ENCODE measurements at places on chromosomes 12 and 14.
A peak's percentile ranks its signal among the peaks of the same experiment; 100 is the strongest.

- DNase-seq: no peak
These were observed 19.7 kb upstream of the CD9 start for GRCh38 chr12:6180268-6181051.

GRCh38 chr14:54332490-54332889 lies 64.3 kb upstream of the CDKN3 start:
- no peak for DNase-seq

DNA sequence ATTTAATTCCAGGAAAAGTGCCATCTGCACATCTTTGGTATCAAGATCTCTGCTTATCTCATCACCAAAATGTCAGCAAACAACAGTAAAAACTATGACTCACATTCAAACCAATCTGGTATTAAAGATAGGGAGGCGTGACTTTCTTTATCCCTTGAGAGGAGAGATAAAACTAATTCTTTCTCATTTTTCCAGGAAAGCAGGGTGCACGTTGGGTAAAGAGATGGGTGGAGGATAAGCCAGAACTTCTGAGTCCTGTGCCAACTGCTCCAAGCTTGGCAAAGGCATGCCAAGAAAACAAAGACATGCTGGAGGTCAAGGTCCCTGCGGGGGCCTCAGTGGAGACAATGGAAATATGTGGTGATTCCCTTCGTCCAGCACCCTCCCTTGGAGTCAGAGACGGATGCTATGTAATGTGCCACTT lies 225.8 kb upstream of the PLXNC1 start:
- no peak for DNase-seq

DNA sequence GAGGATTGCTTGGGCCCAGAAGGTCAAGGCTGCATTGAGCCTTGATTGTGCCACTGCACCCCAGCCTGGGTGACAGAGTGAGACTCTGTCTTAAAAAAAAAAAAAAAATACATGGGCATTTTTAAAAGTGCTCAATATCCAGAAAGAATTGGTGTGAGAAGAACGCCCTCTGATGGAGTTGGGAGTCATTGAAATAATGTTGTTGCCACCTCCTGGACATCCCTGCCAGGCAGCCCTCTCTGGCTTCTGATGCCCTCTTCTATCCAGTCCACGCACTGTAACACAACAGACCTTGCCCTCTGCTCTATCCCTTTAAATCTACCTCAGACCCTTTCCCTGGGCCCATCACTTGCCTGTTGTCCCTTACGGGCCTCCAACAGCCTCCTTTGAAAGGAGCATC lies 4.9 kb downstream of the PTGDR start:
- DNase-seq: no peak

DNA sequence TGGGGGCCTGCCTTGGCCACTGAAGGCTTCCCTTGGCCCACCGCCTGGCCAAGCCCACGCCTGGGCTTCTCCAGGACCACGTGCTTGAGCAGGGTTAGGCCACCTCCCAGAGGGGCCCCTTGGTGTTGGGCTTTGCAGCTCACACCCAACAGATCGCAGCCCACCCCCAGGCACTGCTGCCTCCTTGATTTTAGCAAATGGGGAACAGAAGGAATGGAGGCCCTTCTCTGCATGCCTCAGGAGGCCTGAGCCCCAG lies 23.3 kb downstream of the RAB35 start:
- no peak for DNase-seq

DNA sequence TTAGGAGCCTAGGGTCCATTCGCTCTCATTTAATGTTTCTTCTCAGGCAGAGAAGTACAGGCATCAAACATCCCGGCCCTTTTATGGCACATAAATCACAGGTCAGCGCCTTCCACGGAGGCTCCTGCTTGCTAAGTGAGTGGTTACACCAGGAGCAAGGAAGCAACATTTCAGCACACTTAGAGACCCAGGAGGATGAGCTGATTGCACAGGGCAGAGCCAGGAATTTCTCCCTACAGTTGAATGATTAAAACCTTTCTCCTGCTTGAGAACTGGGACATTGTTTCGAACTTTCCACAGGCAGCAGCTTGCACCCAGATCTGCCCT lies 233.4 kb downstream of the SPTSSA start:
- no peak for DNase-seq

- no peak for DNase-seq
These were observed 22.9 kb downstream of the HIP1R start for GRCh38 chr12:122858171-122858570.

DNA sequence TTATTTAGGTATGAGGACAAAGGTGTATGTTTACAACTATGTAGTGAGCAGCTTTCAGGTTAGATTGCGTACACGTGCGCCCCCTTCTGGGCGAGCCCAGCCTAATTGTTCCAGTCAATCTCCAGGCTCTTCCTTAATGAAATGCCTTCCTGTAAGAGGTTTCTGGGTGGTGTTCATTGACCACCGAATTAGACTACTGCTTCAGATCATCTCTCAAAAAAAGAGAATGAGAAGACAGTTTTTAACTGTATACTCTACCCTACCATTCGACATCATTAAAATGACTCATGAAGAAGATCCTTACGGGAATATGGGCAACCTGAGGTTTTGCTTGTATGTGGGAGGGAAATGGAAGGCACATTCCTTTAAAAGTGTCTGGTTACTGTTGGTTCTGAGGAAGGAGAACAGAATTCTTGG lies 2.1 kb downstream of the LUM start:
- no peak for DNase-seq

DNA sequence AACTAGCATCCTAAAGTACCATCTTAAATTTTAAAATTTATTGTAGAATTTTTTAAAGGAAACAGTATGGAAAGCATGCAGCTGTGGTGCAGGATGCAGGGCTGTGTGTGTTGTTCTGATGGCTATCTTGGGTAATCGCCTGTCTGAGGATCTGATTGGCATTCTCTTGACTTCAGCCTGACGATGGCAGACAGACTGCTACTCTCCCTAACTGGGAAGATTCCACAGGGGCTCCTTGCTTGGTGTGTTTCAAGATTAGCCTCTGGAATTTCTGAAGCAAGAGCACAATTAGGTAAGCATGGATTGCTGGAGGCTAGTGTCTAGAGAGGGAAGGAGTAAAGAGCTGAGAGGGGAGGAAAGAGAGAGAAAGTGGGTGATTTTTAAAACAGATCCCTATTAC lies 696.8 kb upstream of the LRFN5 start:
- no peak for DNase-seq

GRCh38 chr14:44609201-44609600 lies 102.1 kb upstream of the FSCB start:
- no peak for DNase-seq

GRCh38 chr12:14567351-14568162 lies at the start of gene PLBD1:
TSS of gene PLBD1 (minus strand) at chr12:14567883. CDS start at chr12:14567696, 187 bp downstream.
- DNase-seq: peak; percentile 36

DNA sequence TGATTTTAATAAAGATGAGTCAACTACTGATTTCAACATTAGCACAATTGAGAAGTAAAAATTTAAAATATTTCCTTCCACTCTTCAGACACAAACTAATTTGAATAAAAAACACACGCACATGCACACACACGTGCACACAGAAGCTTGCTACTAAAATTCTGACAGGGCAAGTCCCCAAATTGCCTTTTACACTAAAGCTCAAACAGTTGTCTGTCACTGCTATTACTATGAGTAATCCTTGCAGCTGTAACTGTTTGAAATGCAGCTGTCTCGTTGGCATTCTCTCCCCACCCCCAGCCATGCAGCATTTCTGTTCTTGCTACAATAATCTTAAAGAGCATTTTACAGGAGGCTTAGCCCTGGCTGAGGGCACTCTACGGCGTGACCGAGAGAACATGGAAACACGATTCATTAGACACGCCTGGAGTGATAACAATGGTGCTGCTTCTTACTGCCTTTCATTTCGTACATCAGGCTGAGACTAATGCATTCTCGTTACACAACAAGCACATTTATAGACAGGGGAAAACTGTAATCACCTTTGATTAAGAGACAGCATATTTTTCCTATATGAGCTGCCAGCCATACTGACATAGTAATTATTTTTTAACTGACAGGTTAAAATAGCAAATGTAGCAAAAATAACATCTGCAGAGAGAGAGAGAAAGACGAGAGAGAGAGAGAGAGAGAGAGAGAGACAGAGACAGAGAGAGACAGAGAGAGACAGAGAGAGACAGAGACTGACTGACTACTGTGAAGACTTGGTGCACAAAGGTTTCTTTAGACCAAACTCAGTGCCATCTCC lies 153.8 kb downstream of the MED13L start:
- DNase-seq: peak; percentile 98

DNA sequence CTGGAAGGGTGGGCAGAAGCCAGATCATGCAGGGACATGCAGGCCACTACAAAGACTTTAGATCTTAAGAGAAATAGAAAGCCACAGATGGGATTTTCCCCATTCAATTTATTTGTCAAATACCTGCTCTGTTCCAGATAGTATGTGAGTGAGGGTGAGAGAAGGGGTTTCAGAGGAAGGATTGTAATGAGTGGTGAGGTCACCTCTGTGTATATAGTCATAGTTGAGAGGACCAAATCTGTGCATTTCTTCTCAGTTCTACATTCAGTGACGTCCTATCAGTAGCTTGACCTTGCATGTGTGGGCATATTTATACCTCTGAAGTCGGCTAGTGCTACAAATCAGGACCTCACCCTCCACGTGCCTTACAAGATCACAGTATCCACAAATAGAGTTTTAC lies 31.2 kb upstream of the RBM19 start:
- DNase-seq: no peak

DNA sequence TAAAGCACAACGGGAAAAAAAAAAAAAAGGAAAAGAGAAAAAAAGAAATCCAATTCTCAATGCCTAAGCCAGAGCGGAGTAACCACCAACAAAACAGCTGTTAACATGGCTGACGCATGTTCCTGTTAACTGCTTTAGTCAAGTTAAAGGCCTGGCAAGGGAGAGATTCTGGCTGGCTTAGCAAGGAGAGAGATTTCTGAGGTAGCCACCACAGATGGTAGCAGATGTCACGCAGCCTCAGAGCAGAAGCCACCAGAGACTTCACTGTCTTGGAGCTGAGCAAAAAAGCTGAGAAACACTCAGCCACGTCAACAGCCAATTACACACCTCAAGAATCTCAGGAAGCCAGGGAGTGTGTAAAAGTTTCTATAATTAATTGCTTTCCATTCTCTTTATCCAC lies 87.1 kb downstream of the TMCC3 start:
- no peak for DNase-seq

DNA sequence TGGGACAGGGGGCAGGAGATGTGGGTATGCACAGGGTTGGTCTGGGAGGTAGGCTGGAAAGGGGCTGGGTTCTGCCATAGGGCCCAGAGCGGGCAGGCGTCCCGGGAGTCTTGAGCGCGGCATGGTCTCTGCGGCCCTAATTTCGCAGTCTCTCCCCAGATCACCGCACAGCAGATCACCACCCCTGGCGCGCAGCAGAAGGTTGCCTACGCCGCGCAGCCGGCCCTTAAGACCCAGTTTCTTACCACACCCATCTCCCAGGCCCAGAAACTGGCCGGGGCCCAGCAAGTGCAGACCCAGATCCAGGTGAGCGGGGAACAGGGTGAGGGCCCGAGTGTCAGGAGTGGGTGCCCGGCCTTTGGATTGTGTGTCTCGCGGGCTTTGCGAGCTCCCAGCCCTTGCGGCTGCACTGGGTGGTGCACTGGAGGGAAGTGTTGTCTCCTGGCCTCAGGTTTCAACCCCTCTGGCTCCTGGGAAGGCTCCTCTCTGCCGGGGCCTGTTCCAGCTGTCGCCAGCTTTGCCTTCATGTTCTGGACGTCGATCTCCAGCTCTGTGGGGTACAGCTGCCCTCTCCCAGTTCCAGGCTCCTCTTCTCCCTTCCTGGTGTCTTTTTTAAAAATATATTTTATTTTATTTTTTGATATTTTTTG lies 74.7 kb downstream of the DDX51 start:
- no peak for DNase-seq

GRCh38 chr14:68851078-68851477 lies 58.2 kb upstream of the ZFP36L1 start:
- no peak for DNase-seq

GRCh38 chr12:68336889-68337303 lies 4.7 kb upstream of the MDM1 start:
- peak; percentile 79 for DNase-seq

GRCh38 chr14:58739674-58740073 lies 101.9 kb downstream of the DACT1 start:
- no peak for DNase-seq

- no peak for DNase-seq
These were observed 81.3 kb upstream of the NID2 start for GRCh38 chr14:52150162-52150561.

DNA sequence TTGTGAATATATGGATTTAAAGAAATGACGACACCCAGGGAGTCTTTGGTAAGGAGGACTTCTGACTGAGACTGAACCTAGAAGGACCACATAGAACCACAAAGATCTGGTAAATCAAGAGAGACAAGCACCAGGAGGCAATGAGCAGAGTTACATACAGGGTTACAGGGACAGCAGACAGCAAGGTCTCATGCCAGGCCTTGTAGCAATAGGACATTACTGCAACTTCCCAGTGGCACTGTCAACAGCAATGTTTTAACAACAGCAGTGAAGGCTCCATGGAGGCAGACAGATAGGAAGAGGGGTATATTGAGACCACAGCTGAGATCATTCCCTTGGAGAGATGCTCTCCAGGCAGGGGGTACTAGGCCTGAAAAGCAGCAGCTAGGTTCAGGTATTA lies 18.5 kb downstream of the CPNE8 start:
- DNase-seq: no peak

DNA sequence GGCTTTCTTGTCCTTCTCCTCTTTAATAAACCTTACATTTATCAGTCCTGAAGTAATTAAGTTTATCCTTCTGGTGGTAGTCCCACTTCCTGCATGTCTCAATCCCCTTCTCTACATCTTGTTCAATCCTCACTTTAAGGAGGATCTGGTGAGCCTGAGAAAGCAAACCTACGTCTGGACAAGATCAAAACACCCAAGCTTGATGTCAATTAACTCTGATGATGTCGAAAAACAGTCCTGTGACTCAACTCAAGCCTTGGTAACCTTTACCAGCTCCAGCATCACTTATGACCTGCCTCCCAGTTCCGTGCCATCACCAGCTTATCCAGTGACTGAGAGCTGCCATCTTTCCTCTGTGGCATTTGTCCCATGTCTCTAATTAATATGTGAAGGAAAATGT lies 79.3 kb downstream of the ZFC3H1 start:
- DNase-seq: no peak

- DNase-seq: no peak
These were observed 52.5 kb upstream of the FOXN3 start for GRCh38 chr14:89469210-89470198.

DNA sequence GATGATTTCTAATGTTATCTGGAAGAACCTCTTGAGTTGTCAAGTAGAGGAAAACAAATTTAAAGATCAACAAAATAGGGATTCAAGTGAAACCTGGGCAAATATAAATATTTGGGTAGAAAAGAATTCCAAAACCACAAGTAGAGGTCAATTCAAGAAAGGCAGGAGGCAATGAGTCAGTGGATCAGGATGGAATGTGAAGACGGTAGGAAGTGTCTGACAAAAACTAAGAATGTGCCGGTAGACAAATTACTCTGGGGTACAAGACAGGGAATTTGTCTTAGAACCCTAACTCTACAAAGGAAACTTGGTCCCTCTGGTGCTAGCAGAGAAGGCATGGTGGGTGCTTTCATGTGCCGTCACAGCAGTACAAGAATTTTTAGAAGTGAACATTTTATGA lies 13.6 kb downstream of the ABCD2 start:
- no peak for DNase-seq

GRCh38 chr12:29253906-29254625 lies 105.0 kb downstream of the FAR2 start:
- no peak for DNase-seq
